ENCODE measurements at places on chromosomes 7 and 10. TPM values are rescaled to one million over a fixed set of nuclear protein-coding genes. Genes with fewer than 3 reads are reported as not detected.

The AQP1 gene
- 2.7 TPM for total RNA-seq

The CSGALNACT2 gene
- 3.8 TPM for total RNA-seq

DNA sequence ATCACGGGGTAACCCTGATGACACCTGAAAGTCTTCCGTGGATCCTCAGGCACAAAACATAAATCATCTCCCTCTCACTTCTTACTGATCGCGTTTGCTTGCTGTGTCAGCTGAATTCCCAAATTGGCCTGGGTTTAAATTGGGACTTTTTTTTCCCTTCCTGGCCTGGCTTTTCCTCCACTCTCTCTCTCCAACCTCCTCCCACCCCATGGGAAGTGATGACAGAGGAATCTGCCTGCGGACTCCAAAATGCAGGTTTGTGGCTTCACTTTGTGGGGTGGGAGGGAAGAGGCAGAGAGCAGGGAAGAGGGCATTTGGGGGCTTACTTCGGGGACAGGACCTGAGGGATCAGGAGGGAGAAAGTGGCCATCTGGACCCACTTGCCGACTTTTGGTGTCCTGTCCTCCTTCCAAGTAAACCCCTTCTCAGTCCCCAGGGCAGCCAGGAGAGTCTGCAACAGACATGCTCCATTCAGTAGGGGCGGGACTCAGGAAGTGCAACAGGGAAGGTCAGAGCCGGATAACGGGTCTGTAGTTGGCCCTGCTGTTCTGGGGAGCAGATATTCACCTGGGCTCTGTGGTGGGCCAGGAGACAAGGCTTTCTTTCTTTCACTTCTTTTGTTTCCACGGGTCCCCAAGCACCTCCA, 172.7 kb downstream of the PLXNA4 start:
- peaks cover 6% of the 10 kb centered on the region for H3K4me1 ChIP-seq
- DNase-seq = no peak
- H3K27ac ChIP-seq = no peak overlapping the region
- no peaks in the 10 kb centered on the region for H3K27me3 ChIP-seq
- no peak overlapping the region for H3K4me3 ChIP-seq

DNA sequence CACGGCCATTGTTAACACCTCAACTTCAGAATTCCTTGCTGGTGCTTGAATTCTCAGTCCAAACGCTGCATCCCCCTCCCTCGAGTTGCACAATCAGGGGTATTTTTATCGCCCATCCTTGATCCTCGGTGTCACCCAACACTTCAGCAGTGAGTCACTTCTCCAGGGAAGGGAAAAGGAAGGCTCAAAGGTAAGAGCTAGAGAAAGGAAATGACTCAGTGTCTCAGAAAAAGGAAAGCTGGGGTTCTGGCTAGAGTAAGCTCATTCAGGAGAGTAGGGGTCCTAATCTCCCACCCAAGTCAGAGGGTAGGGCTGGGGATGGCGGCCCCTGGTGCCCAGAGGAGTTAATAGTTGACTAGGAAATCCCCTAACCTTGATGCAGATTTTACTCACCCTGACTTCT, 39.8 kb upstream of the TRIM8 start:
- DNase-seq = no peak
- H3K27ac ChIP-seq = peak overlapping the region; percentile 95
- peaks cover 23% of the 10 kb centered on the region for H3K36me3 ChIP-seq
- peaks cover 49% of the 10 kb centered on the region for H3K4me1 ChIP-seq
- H3K27me3 ChIP-seq = peaks cover 14% of the 10 kb centered on the region
- H3K4me3 ChIP-seq = peak overlapping the region; percentile 68

- no peaks in the 10 kb centered on the region for H3K4me1 ChIP-seq
- H3K36me3 ChIP-seq = no peaks in the 10 kb centered on the region
- no peak overlapping the region for H3K4me3 ChIP-seq
- peaks cover 1% of the 10 kb centered on the region for H3K27me3 ChIP-seq
- DNase-seq = no peak
These were observed 230.8 kb downstream of the SKAP2 start for GRCh38 chr7:26633557-26633956.

DNA sequence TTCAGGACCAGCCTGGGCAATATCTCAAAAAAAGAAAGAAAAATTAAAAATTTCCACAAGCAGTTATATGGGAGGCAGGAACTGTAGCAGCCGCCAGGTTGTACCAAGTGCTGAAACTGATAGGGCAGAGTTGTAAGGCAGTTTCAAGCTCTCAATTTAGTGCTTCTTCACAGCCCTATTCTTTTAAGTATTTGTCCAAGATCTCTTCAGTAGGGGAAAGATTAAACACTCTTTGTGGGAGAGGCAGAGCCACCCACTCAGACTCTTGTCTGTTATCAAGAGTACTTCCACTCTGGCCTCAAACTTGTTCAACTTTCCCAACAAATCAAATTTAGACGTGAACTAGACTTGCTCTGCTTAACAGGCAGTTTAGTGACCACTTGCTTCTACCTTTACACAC, 228.7 kb downstream of the REEP3 start:
- H3K36me3 ChIP-seq = no peaks in the 10 kb centered on the region
- H3K27me3 ChIP-seq = peaks cover 2% of the 10 kb centered on the region
- no peak overlapping the region for H3K27ac ChIP-seq

DNA sequence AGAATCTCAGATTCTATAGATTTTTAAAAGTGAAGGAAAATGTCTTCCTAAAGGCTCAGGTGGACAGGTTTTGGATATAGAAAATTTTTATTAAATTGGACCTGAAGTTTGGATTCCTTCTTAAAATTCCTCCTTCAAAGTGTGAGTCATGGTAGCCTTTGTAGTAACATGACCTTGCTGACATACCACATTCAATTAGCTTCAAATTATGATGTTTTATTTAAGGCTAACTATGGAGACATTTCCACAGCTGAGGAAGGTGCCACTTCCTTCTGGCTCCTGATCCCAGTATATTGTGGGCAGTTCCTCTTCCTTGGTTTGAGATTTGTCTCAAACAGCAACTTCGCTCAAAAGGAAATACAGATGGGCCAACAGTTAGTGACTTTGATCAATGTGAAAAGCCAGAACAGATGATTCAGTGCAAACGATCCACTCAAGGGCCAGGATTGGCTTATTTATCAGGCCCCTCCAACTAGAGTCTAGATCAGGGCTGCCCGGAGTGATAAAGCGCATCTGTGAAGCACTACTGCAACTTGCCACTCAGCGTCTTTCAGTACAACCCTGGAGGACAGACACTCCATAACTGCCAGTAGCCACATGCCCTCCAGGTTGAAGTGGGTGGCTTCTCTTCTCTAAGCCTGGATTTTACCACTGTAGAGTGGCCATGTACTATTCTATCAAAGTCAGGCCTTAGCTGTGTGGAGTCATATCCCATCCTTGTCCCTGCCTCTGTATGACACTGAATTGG, 573.5 kb downstream of the KIF20B start:
- DNase-seq = no peak
- peaks cover 6% of the 10 kb centered on the region for H3K4me1 ChIP-seq
- H3K27me3 ChIP-seq = no peaks in the 10 kb centered on the region
- no peak overlapping the region for H3K27ac ChIP-seq
- H3K36me3 ChIP-seq = no peaks in the 10 kb centered on the region
- no peak overlapping the region for H3K4me3 ChIP-seq

- no peak for DNase-seq
- no peaks in the 10 kb centered on the region for H3K36me3 ChIP-seq
- H3K4me1 ChIP-seq = no peaks in the 10 kb centered on the region
- H3K4me3 ChIP-seq = no peak overlapping the region
- H3K27me3 ChIP-seq = peaks cover 3% of the 10 kb centered on the region
- no peak overlapping the region for H3K27ac ChIP-seq
These were observed 84.0 kb upstream of the MYO3A start for GRCh38 chr10:25849988-25850387.

DNA sequence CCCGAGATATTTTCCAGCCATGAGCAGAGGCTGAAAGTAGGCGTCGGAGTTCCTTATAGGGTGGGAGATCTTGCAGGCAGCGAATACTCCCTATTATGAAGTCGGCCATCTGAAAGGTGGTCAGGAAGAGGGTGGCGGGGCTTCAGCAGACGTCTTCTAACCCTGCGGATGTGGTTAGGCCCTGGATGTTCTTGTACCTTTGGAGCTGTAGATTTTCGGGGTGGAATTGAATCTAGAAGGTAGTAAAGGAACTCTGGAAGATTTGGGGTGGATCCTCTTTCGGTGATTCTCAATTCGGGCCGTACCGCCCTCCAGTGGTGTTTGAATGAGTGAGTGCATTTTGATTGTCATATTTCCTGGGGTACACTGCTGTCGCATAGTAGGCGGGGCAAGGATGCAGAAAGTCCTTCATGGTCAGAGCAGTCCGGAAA, 635 bp downstream of the NUP205 start:
- H3K36me3 ChIP-seq = peaks cover 7% of the 10 kb centered on the region
- H3K27ac ChIP-seq = no peak overlapping the region
- H3K4me3 ChIP-seq = no peak overlapping the region
- peak; percentile 45 for DNase-seq
- H3K4me1 ChIP-seq = peaks cover 31% of the 10 kb centered on the region
